ENCODE measurements at places on chromosomes 4 and X.

DNA sequence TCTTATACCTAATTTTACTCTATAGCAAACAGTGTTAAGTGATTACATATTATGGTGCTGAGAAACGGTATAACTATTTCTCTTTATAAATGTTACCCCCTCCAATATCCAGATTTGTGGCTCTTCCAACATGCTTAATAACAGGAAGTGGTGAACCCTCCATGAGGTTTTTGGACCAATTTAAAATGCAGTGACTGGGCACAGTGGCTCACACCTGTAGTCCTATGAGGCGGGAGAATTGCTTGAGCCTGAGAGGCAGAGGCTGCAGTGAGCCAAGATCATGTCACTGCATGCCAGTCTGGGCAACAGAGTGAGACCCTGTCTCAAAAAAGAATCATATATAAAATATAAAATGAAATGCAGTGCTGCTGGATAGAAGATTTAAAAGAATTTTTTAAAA lies 137.3 kb downstream of the MGST2 start:
- no peak for DNase-seq

DNA sequence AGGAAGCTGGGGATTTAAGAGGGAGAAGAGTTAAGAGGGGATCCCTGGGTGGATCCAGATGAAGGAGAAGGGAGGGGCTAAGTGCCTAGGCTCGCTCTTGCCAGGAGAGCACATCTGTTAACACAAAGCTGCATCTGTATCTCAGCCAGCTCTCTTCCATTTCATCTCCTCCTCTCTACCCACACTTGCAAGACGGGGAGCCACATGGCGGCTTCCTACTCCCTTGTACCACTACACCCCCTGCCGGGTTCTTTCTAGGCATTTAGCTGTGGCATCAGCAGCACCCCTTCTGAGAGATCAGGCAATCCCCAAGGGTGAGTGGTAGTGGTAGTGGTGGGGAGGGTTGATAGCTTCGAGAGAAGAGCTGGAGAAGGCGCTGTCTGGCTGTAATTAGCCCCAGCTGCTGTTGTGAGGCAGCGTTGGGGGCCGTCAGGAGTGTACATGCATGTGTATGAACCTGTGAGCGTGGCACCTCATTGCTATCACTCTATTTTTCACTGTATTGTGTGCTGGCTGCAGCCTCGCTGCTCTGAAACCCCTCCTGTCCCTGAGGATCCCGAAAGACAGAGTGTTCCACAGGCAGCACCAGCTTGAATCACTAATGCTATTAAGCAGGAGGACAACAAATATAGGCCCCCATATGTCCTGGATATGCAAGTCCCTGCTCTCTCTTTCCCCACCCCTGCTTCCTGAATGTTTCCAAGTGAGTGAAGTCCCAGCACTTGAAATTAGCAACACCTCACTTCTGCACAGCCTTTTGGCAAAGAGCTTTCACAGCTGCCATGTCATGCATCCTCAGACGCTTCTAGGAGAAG lies 73.7 kb downstream of the RTL9 start:
- DNase-seq, result no peak

DNA sequence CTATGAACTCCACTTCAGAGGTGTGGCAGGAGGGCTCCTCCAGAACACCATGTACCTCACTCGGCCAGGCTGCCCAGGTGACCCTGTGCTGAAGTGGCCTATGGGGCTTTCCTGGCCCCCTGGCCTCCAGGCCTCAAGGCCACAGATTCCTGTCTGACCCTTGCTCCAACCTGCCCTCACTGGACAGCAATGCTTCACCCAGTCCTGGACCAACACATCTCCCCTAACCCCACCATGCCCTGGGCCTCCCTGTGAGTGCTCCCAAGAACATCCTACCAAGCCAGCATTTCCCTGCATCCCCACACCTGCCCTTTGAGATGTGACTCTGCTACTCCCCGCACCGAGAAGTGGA lies 10.5 kb downstream of the ZFYVE28 start:
- no peak for DNase-seq

DNA sequence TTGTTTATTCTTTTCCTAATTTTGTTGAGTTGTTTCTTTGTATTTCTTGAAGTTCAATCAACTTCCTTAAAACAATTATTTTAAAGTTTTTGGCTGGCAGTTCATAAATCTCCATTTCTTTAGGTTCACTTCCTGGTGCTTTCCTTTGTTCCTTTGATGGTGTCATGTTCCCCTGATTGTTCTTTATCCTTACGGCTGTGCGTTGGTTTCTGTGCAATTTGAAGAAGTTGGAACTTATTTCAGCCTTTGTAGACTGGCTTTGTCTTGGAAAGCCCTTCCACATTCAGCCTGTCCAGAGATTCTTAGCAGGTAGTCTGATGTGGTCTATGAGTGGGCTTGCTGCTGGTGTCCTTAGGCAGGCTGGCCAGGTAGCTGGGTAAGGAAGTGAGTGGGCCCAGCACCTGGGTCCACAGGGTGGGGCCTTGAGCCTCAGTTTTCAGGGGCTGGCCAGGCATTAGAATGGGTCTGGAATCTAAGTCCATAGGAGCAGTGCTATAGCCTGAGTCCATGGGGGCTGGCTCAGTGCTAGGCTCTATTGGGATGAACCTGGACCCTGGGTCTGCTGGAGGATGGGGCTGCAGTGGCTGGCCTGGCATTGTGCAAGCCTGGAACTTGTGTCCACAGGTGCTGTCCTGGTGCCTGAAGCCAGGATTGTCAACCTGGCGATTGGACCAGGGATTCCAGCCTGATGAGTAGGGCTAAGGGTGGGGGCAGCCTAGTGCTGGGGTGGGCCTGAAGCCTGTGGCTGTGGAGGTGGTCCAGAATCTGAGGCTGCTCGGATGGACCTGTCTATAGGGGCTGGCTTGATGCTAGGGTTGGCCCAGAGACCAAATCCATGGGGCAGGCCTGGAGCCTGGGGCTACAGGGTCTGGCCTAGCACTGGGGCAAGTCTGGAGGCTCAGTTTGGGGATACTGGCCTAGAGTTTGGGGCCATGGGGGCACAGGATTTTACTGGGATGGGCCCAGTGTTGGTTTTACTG lies 152.4 kb downstream of the STAG2 start:
- DNase-seq, result no peak

DNA sequence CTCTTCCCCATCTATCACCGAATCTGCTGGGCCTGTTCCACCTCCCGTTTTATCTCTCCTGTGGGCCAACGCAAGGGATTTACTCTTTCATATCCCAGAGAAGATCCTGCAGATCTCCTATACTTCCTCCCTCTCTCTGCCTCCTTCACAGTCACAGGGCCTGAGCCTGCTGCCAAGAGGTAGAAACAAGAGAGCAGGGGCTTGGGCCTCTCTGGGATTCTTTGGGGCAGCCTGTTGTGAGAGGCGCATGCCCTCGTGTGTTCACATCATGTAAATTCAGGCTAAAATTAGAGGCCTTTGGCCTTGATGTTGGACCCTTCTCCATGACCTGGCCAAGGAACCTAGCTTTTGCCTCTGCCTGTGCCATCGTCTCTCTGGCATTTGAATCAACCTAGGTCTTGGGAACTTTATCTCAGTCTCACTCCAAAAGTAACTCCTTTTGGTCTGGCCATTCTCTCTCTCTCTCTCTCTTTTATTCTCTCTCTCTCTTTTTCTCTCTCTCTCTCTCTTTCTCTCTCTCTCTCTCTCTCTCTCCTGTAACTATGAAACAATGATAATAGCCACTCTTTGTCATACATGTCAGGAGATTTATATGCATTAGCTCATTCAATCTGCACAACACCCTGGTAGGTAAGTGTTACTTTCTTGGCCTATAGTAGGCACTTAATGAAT lies 20.0 kb upstream of the EFNB1 start:
- peak; percentile 8 for DNase-seq
